ENCODE measurements at places on chromosomes 6 and 20.

- no peak for DNase-seq
Observed at GRCh38 chr20:1370548-1371110, 22.2 kb downstream of the FKBP1A start.

DNA sequence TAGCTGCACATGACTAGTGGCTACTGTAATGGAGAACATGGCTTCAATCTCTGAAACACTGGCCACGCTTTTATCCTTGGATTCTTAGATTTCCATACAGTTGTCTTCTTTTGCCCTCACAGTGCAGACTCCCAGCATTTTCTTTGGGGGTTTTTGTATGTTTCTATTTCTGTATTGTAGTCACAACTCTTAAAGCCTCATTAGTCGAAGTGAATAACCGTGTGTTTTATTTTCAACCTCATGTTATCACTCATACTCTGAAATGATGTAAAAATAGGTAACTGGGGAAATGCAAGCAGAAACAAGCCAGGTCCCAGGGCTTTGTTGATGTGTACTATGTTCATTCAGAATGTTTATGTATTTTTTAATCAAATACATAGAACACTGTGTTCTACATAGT is 162.9 kb downstream of the JARID2 start:
- no peak for DNase-seq

- DNase-seq: no peak
Observed at GRCh38 chr20:15976047-15976736, 597.1 kb downstream of the KIF16B start.

DNA sequence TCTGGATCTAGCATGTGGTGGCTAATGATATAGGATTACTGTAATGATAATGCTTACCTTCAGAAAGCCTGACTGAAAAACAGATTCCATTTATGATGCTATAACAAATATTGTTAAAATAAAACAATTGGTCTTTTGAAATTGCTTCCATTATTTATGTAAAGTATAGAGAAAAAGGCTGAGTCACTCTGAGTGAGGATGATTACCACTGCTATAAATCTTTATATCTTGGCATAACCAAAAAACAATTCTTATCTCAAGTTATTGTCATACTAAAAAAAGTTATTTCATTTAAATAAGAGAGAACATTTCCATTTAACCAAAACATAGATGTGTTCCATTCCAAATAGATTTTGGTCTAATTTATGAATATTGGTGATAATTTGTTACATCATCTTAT is 53.0 kb upstream of the DST start:
- DNase-seq: no peak

GRCh38 chr6:135170238-135170637 is 10.9 kb upstream of the MYB start:
- DNase-seq: no peak

GRCh38 chr20:45987108-45987780 is 15.2 kb upstream of the ZNF335 start:
- peak; percentile 50 for DNase-seq

DNA sequence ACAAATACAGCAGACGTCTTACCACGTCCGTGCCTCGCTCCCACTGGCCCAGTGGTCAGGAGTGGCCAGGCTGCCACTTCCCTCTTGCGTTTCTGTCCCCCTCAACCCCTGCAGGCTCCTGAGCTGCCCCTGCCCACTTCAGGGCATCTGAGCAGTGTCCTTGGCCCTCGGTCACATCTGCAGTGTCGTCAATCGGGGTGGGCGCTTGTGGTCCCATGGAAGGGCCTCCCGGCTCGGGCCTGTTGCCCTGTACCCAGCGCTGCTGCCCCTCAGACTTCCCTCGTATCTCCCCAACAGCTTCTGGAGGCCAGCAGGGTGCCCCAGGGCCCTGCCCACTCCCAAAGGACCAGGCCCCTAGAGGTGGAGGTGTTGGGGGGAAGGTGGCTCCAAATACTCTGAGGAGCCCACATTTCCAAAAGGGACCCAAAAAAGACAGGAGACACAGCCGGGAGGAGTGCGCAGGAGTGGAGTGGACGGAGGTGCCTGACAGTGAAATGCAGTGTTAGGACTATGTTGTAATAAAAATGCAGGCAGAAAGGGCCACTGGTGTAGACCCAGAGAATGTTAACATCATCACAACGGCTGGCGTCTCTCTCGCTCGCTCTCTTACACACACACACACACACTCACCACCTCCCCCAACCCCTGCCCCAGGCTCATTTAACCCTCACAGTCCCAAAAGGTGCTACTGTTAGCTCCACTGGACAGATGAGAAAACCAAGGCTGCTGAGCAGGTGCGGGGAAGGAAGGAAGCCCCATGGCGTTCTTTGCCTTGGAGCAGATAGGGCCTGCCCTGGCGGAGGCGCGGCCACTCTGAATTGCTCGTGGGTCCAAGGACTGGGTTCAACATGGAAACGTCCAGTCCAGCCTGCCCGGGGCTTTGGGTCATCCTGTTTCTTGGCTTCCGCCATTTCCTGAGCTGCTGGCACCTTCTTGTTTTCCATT is 343.9 kb downstream of the ZFAND3 start:
- no peak for DNase-seq

DNA sequence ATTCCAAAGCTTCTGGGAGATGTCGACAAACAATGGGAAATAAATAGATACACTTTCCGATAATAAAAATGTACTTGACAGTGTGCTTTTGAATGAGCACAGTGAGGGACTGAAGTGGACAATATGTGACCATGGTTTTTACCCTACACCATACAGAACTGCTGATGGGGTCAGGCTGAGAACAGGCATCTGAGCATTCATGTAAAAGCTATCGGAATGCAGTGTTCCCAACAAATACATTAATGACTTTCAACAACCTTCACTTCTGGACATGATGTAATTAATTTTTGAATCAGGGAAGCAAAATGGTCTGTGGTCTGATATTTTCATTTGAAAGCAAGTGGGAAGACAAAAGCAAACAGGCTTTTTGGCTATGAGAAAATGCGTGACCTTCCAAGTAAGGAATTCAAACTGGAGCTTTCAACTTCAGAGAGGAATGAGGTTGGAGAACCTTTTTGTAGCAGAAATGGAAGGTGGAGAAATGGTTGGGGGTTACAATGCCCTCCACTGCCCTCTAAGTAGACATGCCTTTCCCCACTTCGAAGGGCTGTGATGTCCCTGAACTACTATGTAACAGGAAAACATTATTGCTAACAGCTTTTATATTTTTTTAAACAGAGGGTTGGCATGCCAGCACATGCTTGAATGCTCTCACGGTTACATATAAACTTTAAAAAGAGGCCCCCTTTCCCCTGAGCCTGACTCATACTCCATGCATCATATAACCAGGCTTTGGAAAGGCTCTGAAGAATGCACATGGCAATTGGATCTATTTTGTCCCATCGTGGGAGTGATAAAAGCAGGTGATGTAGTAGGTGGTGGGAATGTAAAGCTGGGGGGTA is 203.5 kb upstream of the CITED2 start:
- DNase-seq: no peak

GRCh38 chr6:24355393-24355792 is 2.5 kb downstream of the DCDC2 start:
- DNase-seq: no peak

- no peak for DNase-seq
Observed at GRCh38 chr6:169960003-169960344, 208.6 kb downstream of the ERMARD start.

DNA sequence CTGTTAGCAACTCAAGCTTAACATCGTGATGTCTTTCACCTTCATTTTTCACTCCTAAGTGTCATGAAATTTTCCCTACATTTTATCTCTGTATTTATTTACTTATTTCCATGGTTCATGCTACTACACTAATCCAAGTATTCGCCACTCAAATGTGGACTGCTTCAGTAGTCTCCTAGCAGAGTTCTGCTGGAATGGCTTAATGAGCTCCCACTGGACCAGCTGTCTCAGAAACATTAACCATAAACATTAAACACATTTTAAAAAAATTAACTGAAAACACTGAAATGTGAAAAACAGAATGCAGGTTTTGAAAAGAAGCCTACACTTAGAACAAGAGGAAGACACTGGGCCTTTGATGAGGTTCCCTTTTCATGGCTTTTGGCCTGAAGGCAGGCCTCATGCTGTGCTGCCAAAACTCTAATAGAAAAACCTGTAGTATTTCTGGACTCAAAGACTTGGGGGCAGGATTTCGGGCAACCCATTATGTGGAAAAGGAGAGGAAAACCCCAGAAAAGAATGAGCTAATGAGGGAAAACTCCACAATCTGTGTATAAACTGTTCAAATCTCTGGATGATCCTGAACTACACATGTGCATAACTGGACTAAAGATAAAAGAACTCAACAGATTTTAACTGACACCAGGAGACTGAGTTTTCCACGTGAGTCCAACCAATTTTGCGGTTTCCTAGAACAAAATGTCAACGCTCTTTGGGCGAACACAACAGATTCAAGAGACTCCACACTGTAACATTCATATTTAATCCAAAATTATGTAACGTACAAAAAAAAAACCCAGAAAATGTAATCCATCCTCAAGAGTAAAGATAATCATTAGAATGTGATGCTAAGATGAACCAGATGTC is 33.0 kb downstream of the SAMD3 start:
- DNase-seq: no peak

DNA sequence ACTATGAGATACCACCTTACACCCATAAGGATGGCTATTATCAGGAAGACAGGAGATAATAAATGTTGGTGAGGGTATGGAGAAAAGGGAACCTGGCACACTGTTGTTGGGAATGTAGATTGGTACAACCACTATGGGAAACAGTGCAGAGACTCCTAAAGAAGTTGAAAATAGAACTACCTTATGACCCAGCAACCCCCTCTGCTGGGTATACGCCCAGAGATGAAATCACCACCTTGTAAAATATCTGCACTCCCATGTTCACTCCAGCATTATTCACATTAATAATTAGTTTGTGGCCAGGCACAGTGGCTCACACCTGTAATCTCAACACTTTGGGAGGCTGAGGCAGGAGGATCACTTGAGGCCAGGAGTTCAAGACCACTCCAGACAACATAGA is 26.8 kb downstream of the ZBTB9 start:
- no peak for DNase-seq

GRCh38 chr6:20755631-20756030 is 221.4 kb downstream of the CDKAL1 start:
- no peak for DNase-seq

DNA sequence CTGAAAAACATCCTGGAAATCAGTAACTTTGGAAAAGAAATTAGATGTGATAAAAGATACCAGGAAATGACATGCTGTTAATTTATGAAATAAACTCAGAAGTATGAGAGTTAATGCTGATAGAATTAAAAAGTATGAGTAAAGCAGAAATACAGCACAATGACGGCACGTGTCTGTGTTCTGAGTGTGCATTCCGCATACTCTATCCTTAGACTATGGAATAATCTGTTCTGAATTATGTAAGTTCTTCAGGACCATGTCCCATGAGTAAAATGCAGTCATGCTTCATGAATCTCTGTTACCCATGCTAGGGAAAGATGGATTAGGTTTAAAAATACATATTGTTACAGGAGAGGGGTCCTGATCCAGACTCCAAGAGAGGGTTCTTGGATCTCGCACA is 21.7 kb downstream of the HECA start:
- DNase-seq: no peak

- no peak for DNase-seq
Observed at GRCh38 chr20:51487565-51488268, 54.8 kb downstream of the NFATC2 start.

DNA sequence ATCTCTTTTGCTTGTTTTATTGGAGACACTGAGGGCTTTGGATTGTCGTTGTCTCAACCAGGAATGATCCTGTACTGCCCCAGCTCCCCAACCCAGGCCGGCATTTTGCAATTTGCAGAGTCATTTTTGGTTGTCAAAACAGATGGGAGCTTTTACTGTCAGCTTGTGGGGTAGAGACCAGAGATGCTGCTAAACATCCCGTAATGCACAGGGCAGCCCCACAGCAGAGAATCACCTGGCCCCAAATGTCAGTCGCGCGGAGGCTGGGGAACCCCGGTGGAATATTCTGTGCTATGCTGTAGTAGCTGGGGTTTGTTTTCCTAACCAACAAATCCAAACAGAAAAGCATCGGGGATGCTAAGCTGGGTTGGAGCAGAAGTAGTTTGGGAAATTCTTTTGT is 99.7 kb downstream of the TSHZ2 start:
- DNase-seq: no peak

DNA sequence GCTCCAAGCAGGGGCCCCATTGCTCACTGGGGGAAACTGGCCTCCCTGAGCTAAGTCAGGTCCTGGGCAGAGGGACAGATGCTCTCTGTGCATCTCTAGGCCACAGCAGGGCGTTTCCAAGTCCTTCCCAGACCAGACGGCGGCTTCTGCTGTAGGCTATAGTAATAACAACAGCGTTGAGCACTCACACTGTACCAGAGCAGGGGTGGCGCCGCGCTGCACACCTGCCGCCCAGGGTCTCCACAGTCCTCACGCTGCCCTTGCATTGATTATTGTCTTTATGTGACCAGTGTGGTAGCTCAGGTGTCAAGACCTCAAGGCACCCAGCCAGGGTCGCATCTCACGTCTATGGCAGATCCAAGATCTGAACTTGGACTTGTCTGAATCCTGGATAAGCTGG is 14.9 kb upstream of the CCN5 start:
- no peak for DNase-seq

- no peak for DNase-seq
Observed at GRCh38 chr20:41426086-41426830, 59.6 kb upstream of the EMILIN3 start.

GRCh38 chr6:18823782-18824386 is 436.7 kb downstream of the RNF144B start:
- DNase-seq: no peak

- DNase-seq: no peak
Observed at GRCh38 chr6:138008791-138009190, 98.4 kb downstream of the PERP start.

DNA sequence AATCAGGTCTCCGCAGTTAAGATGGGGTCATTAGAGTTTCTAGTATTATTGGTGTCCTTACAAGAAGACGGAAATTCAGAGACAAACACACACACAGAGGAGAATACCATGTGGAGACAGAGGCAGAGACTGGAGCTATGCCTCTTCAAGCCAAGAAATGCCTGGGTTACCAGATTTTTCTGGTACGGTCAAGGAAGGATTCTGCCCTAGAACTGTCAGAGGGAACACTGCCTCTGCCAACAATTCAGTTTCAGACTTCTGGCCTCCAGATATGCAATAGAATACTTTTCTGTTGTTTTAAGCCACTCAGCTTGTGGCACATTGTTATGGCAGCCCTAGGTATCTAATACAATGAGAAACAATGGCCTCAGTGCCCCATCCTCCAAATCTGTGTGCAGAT is 18.9 kb downstream of the TRMT6 start:
- no peak for DNase-seq

- DNase-seq: no peak
Observed at GRCh38 chr20:5947276-5947675, 3.1 kb downstream of the TRMT6 start.

DNA sequence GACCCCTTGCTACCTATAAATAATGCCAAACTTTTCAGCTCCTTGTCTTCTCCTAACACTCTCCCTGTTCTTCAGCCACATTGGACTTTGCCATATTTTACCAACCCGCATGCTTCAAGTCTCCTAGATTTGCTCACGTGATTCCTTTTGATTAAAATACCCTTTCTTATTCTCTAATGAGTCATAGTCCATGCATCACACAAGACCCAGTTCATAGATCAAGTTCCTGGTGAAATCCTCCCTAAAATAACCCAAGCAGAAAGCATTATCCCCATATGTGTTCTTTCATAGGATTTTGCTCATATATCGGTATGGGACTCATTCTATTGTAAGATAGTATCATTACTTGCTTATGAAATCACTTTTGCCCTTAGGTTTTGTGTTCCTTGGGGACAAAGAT is 108.9 kb upstream of the STXBP5 start:
- DNase-seq: no peak

All from NCI-H1105 treated with DMSO at 0.1 percent for 48 hours (cell line).